ENCODE measurements at places on chromosomes 16 and 17.

- no peak for DNase-seq
These were observed 870 bp upstream of the TAC4 start for GRCh38 chr17:49848739-49849138.

GRCh38 chr16:53219371-53219770, 164.6 kb downstream of the CHD9 start:
- peak; percentile 13 for DNase-seq

DNA sequence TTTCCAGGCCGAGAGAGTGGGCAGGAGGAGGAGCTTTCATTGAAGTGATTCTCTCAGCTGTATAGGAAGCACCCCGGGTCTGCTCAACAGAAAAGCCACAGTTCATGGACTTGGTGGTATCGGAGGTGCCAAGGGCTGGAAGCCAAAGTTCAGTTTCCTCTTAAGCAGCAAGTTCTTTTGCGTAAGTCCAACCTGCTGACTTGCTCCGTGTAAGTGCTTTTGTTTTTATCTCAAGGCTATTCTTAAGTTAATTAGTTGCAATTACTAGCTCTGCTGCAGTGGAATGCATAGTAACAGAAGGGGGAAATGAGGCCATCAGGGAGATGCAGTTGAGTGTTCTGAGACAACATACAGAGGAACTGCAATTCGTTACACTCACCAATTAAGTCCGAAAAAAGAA, 44.6 kb downstream of the SMIM36 start:
- no peak for DNase-seq

GRCh38 chr16:85856585-85856984, 42.4 kb upstream of the IRF8 start:
- no peak for DNase-seq

- DNase-seq = no peak
These were observed 33.7 kb downstream of the MBTPS1 start for GRCh38 chr16:84082835-84083569.

GRCh38 chr17:45171338-45172231, 9.9 kb downstream of the HEXIM2 start:
- DNase-seq = peak; percentile 31

GRCh38 chr17:40358323-40359038, 6.1 kb downstream of the GJD3 start:
- DNase-seq = peak; percentile 74

DNA sequence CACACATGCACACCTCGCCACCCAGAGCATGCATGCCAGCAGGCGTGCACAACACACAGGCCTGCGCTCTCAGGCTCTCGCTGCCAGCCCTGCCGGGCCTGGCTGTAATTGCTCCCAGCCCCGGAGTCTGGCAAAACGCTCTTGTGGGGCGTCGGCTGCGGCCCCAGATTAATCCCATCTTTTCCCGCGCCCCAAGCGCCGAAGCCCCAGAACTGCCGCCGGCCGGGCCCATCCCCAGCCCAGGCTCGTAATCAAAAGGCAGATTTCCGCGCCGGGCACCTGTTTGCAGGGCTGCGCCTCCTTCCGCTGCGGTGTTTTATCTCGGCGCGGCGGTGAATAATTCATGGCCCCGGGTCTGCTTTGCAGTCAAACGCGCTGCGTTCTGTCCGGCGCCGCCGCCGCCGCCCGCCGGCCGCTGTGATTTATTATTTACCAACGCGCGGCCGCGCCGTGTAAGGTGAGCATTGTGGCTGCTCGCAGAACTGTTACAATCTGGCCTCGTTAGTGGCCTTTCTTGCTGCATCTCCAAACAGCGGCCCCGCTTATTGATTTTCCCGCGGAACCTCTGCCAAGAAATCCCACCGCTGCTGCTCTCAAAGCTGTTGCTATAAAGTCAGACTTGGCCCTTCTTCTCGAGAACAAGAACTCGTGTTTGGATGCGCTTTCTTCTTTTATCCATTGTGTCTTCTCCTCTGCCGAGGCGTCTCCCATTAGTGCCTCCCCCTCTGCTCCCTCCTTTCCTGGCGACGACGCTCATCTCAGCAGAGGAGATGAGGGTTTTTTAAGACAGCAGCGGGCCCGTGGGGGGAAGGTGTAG, 126.1 kb downstream of the IRX5 start:
- DNase-seq = peak; percentile 12

DNA sequence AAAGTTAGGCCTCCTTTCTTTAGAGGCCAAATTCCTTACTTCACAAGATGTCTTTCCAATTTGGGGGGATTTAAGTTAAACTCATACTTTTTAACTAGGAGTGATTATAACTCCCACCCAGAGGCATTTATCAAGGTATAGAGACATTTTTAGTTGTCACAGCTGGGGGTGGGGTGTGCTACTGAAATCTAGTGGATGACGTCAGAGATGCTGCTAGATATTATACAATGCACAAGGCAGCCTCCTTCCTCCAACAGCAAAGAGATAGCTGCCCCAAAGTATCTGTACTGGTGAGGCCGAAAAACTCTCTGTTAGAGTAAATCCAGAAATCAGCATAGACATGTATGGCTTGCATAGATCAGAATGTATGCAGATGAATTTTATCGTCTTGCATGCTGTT, 324.0 kb downstream of the HS3ST4 start:
- DNase-seq = no peak

GRCh38 chr17:17668775-17669579, 12.3 kb upstream of the RAI1 start:
- DNase-seq = peak; percentile 44

GRCh38 chr17:59030811-59031210, 75.9 kb downstream of the TRIM37 start:
- no peak for DNase-seq

Measured in fibroblast of skin of right biceps (primary cell).